NCI-H524 treated with DMSO at 0.1 percent for 48 hours (cell line): ENCODE measurements at places on chromosomes 5 and 9.

DNA sequence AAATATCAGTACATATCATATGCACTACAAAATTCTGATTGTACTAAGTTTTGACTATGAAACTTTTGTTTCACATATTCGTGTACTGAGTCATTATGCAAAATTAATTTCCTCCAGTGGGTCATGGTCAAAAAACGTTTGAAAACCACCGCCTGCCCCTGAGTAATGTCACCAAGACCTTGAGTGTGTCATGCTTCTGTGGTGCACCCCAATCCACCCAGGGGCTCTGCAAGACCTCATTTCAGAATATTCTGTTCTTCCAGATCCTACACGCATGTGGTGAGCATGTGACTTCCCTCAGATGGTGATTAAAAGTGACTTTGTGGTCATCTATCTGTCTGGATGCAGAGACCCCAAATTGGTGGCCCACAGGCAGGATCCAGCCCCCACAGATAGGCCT, 31.0 kb downstream of the ABLIM3 start:
- no peak for DNase-seq

DNA sequence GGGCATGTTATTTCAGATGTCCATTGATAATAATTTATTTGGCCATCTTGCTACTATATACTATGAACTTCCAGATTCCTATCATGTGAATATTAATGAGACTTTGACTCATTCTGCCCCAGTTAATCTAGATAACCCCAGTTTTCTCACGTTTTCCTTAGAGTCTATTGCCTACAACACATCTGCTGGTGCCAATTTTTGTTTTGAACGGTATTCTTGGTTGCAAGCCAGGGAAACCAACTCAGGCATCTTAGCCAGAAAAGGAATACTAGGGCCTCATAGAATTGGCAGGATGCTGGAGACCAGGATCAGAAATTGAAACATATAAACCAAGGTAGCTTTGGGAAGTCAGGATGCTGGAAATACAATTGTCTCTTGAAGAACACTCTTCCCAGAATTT, 28.0 kb upstream of the NPR3 start:
- no peak for DNase-seq

GRCh38 chr5:36261186-36261585, 19.5 kb upstream of the NADK2 start:
- no peak for DNase-seq

DNA sequence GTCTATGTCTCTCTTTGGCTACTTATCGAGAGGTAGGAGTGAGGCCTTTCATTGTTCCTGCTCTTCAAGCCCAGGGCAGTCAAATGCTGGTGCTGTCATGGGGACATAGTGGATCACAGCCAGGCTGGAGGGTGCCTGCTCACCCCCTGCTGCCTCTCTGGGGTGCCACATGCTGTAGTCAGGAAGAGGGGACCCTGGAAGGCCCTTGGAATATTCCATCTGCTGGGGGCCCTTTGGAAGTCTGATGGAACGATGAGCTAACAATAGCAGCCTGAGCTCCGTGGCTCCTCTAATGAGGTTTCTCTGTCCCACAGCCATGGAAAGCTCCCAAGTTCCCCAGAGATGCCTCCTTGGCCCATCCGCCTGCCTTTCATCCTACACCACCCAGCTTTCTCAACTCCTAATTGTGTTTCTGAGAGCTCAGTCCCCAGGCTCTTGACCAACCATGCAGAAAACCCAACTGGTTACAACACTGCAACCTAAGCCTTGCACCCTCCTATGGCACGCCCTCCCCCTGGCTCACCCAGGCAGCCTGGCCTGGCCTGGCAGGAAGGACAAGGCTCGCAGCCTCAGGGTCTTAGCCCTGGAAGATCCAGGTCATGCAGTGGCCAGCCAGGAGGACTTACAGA, 91.7 kb downstream of the NRG2 start:
- DNase-seq = no peak

- no peak for DNase-seq
Observed at GRCh38 chr9:135240222-135240621, 152.8 kb downstream of the OLFM1 start.

DNA sequence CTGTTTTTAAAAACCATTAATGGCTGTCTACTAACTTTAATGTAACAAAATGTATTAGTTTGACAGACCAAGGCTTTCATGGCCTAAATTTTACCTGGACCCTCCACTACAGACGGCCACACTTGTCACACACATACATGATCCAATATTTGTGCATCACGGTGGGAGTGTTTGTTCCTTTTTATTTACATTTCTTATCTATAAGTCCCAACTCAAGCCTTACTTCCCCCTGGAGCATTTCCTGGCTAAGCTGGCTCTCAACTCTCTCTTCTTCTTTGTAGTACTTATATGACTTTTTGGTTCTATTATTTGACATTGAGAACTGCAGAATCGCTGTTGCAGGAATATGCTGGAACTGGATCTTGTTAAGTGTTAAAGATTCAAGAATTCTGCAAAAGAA, 534.4 kb downstream of the RAB3C start:
- DNase-seq = no peak

GRCh38 chr9:114289571-114290481, 33.1 kb upstream of the ORM1 start:
- DNase-seq = no peak

DNA sequence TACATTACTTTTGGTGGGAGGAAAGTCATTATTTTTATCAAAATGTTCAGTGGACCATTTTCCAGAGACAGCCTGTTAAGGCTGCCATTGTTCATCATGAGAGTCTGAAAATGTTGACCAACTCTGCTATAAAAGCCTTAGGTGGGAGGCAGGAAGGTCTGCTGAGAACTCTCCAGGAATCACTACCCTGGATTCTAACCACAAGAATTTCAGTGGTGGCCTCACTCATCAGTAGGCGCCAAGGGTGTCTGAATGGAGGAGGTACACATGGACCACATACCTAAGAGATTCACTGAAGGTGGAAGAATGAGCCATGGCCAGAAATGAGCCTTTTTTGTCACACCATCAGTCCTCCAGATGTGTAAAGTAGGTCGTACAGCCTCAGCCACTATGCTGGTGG, 21.0 kb upstream of the TLX3 start:
- no peak for DNase-seq

DNA sequence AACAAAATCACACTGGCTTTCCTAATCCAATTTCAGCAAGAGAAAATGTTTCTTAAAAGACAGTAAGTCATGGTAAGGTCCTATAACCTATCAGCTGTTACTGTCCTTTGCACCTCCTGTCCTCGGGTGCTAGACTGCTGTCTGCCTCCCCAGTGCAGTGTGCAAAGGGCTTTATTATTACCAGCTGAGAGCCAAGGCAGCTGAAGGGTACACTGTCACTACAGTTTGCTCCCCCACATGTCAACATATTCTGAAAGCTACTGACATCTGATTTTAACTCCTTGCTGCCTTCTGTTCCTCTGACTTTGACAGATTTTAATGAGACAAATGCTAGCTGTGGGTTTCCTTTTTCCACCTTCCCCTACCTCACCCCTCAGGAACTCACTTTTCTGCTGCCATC, 389.4 kb upstream of the SLC24A2 start:
- DNase-seq = no peak

- DNase-seq = no peak
Observed at GRCh38 chr5:151239237-151239861, 13.6 kb upstream of the GM2A start.

DNA sequence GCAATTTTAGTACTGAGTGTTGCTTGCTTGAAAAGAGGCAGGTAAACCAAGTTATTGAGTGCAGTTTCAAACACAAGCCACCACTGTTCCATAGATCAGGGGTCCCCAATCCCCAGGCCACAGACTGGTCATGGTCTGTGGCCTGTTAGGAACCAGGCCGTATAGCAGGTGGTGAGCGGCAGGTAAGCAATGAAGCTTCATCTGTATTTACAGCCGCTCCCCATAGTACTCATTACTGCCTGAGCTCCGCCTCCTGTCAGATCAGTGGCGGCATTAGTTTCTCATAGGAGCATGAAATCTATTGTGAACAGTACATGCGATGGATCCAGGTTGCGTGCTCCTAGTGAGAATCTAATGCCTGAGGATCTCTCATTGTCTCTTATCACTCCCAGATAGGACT, 41.5 kb upstream of the ABL1 start:
- no peak for DNase-seq

DNA sequence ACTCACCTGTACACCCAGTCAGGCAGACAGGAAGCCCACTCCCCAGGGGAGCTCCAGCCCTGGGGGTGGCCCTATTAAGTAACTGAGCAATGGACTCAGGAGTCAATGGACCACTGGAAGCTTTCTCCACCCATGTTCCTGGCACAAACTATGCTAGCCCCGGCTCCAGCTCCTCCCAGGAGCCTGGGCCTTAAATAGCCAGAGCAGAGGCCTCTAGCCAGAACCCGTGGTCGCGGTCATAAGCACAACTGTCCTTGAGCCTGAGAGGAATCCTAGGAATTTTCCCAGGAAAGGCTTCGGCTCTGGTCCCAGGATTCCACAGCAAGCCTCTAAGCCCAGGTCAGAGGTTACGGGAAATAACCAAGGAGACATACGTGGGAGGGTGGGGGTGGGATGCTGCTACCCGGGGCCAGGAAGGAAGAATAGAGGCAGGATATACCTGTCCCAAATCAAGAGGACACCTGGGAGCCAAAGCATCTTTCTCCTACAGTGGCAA, 5.5 kb downstream of the SEPTIN8 start:
- no peak for DNase-seq

DNA sequence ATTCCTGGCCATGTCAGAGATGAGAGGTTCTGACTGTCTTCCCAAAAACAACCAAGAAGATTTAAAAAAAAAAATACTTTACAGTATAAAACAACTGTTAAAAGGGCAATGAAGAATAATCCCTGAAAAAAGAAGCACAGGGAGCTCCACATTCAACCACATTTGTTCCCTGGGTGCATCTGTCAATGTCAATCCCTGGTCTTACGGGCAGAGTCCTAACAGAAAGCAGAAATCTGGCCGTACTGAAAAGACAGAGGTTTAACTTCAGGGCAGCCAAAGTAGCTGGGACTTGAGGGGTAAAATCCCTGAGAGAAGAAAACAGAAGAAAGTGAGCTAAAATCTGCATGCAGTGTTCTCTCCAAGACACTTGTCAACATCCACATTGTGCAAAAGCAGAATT, 76.6 kb downstream of the RICTOR start:
- no peak for DNase-seq

DNA sequence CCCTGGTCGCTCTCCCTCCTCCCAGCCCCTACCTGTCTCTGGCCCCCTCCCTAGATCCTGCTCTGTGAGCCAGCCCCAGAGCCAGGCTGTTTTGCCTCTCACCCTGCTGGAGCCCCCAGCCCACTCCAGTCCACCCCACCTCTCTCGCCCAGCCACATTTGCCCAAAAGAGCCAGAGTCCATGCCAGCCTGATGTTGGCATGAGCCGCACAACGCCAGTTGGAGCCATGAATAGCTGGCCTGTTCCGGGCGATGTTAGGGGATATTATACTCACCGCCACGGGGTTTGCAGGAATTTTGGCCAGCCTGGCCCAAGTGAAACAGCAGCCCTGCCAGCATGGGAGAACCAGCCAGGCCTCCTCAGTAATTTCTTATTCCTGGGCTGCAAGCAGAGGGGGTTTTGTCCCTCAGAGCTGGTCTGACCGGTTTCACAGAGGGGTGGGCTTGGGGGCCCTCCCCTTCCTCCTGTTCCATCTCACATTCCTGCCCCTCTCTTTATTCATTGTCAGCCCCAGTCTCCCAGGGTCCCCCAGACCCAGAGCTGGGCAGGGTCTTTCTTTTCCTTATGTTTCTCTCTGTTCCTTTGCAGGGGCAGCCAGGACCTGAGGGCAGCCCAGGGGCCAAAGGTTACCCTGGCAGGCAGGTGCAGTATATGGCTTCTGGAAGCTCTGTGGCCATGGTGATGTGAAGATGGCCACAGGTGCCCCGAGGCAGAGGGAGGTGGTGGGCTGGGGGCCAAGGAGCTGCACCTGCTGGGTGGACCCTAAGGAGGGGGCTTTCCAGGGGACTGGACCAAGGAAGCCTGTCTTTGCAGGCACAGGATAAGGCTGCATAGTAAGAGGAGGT, 50.1 kb downstream of the COL27A1 start:
- no peak for DNase-seq

DNA sequence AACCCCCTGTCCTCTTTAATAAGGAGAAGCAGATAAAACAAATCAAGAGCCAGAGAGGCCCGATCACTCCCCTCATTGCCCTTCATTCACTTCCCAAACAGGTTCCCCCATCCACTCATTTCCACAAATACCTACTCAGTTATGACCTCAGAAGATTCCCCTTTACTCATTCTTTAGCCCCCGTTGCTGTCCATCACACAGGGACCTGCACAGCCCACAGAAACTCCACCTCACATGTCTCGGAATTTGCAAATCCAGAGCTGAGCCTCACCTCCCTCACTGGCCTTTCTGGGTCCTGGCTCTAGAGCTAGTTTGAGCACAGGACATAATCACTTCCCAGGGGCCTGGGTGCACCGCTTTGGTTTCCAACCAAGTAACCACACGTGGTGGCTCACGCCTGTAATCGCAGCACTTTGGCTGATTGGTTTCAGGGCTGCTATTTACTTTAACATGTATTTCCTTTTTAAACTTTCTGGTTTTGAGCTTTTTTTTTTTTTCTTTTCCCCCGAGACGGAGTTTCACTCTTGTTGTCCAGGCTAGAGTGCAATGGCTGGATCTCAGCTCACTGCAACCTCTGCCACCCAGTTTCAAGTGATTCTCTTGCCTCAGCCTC, 17.8 kb downstream of the ATP6V0E1 start:
- no peak for DNase-seq

GRCh38 chr5:80503641-80504040, 15.7 kb downstream of the FAM151B start:
- DNase-seq = no peak

DNA sequence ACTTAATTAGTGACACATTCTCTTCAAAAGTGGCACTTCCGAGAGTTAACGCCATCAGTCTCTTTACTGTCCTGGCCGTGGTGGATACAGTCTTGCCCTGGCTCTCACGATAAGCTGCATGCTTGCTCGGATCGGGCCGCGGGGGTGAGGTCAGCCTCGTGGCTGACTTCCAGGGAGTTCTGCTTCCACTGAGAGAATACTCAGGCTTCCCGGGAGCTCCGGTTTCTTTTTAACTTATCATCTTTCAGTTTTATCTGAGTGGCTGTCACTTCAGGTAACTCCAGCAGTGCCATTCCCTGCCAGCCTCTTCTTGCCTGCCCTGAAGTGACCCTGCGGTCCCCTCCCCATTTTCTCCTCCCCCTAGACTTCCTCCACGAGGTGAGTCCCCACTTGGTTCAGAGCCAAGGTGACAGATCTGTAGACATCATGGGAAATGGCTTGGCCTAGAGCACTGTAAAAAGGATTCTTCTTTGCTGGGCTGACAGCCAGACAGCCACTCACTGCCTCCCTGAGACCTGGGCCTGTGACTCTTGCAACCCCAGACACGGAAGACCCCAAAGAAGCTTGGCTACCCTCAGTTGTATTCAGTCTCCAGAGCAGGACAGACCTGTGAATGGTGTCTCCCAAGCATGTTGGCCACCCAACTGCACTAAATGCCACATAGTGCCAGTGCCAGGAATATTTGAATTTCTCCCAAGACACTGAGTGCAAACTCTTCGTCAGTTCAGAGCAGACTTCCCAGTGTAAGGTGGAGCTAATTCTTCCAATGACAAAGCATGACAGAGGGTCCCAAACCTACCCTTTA, 95.1 kb downstream of the DAPK1 start:
- no peak for DNase-seq
